Left renal cortex interstitium (tissue), 4 donors: ENCODE measurements at places on chromosomes 7 and 10. TPM values are rescaled to one million over a fixed set of nuclear protein-coding genes. Genes with fewer than 3 reads are reported as not detected.

- no peak for DNase-seq
Observed at GRCh38 chr10:94065362-94065761, 71.6 kb downstream of the PLCE1 start.

DNA sequence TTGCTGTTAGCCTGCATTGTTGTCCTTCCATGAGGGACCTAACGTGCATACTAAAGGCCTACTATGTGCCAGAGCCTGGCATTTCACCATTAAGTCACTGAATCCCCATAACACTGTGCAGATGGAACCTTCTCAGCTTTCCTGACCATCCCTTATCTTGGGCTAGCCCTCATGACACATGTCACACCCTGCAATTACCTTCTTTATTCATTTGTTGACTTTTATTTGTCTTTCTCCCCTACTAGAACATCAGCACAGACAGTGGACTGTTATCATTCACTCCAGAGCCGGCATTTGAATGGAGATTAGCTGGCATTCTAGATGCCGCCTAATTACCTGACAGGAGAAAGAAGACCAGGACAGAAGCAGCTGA is 471.1 kb upstream of the GALNT17 start:
- no peak for DNase-seq

Gene CACNA2D1
- polyA plus RNA-seq, result 31.9 TPM

- no peak for DNase-seq
Observed at GRCh38 chr7:98862716-98863420, 6.9 kb downstream of the TMEM130 start.

GRCh38 chr7:114759347-114760062 is 162.4 kb upstream of the MDFIC start:
- DNase-seq, result no peak

Gene CTAGE6
- polyA plus RNA-seq, result not detected

DNA sequence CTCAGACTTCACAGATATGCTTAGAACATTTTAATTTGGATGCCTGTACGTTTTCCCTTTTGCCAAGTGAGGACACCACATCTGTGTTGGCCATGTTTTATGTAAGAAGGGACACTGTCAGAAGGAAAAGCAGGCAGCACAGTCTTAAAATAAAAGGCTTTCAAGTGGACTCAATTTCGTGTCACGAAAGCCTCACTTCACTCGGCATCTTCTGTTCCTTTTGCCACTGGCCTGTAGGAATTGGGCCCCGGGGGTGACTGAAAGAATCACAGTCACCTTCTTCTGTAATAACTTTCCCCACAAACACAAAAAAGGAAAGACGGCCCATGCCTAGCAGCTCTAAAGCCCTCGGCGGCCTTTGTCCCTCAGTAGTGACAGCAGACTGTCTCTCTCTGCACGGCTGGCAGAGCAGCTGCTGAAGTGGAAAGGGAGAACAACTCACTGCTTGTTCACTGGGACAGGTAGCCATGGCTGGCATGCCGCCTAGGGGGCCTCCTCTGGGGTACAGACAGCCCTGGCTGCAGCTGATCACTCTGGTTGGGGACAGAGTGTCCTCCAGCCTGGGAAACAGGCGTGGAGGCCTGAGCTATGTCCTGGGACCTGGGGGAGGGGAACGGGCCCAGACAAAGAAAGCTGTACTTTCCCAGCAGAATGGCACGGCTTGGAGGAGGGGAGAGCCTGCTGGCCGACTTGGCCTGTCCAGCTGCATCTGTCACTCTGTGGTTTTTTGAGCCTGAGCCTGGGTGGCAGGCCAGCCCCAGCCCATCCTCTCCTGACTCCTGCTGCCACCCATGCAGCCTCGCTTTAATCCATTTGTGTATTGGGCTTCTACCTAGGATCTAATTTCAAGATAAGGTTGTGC is 4.4 kb downstream of the RASSF4 start:
- DNase-seq, result no peak
